Stimulated activated CD4-positive, alpha-beta T cell treated with anti-CD3 and anti-CD28 coated beads, Interleukin-15, amount 100 ng/mL, for 48 hours (primary cell): ENCODE measurements at places on chromosomes 2 and 18.

DNA sequence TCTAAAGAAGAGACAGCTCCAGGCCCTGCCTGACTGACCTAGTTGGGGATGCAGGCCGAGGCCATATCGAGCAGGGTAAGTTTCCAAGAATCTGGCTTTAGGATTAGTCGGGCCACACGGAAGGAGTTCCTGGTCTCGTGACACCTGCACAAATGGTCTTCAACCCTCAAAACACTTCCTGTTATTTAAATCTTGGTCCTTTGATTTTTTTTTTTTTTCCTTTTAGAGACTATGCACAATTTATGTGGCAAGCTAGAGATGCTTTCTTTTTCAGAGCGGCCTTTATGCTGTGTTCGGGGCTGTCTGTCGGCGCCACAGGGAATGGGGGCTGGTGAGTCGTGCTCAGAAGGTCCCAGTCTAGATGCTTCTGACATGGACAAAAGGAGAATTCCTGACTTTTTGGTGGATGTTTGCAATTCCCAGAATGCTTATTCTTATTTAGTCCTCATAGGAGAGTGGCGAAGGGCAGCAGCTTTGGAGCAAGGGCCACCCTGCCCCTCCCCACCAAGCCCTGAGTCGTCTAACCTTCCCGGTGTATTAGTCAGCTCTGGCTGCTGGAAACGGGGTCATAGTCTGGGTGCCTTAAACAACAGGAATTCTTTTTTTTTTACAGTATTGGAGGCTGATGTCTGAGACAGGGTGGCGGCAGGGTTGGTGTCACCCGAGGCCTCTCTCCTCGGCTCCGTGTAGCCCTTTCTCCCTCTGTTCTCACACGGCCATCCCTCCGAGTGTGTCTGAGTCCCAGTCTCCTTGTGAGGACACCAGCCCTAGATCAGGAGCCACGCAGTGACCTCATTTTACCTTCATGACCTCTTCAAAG lies 27.4 kb downstream of the HPCAL1 start:
- DNase-seq = no peak

- no peak for DNase-seq
Observed at GRCh38 chr18:13379062-13379865, 160.7 kb downstream of the LDLRAD4 start.

DNA sequence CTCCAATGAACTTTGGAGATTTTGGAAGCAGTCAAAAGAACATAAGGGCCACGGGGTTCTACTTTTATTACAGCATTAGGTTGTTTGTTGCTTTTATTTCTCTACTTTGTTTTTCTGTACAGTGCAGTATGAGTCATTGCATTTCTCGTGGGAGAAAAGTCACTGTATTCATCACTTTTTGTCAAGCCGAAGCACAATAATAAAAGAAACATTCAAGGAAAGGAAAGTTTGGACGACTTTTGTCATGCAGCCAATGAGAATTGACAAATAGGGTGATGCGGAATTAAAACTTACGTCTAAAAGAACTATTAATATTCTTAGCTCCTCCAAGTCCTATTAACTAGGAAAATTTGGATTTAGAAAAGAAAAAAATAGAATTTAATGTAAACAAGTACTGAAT lies 209.9 kb downstream of the TMEM182 start:
- DNase-seq = no peak

- no peak for DNase-seq
Observed at GRCh38 chr2:10903861-10904210, 7.9 kb upstream of the KCNF1 start.

GRCh38 chr2:70789304-70790135 lies 923 bp downstream of the FIGLA start:
- peak; percentile 56 for DNase-seq

DNA sequence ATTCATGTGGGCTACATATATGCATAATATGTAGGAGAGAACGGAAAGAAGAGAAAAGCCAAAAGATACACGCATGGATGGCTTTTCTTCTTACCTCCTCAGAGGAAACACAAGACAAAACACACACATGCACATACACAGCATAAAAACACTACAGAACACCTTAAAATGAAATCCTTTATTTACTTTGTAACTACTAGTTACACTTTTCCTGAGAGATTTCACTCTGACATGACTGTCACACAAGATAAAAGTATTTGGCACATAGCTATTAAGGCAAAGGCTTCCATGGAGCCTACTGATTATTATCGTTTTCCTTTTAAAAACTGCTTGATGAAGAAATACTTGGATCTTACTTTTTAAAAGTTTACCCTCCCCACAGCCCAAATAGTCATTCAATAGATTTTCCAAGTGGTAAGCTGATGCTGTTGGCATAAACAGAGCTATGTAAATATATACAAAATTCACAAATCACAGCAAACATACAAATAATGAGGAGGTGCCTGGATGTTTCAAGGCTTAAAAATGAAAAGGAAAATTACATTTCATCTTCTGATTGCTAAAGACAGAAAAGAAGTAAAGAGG lies 8.6 kb downstream of the ZEB2 start:
- DNase-seq = no peak

DNA sequence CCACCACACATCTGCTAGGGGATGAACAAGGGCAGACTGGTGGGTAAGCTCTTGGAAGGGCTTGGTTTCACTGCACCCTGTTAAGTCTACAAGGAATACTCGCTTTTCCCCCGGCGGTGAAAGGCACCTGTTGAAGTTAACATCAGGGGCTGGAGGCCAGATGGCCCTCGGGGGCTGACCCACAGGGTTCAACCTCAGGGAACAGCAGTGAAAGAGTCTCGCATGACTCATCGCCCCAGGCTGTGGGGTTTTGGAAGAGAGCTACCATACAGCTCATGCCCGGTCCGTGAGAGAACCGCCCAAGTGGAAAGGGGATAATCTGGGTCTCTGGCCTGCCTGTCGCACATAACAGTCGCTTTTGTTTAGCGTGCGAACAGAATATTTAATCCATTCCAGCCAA lies 748.0 kb downstream of the DPP10 start:
- no peak for DNase-seq

- no peak for DNase-seq
Observed at GRCh38 chr18:32848826-32849225, 76.0 kb upstream of the KLHL14 start.

DNA sequence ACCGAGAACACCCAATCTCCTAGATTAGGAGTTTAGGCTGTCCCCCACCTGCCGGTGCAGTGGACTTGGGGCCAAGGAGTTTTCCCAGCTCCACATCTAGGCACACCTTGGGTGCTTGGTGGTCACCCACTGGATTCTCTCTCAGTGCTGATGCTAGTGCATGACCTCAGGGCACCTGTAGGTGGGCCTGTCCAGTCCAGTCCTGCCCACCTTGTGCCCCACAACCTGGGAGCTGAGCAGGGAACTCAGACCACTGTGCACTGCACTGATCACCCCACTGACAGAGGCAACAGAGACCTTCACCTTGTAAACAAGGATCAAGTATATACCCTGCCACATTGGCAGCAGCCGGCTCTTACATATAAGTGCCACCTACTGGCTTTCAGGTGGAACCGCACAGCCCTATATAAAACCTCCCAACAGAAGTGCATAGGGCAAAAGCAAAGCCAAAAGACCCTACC lies 12.7 kb upstream of the CDH19 start:
- DNase-seq = no peak

GRCh38 chr18:39647627-39648534 lies 2082.3 kb upstream of the CELF4 start:
- no peak for DNase-seq
